Fibroblast of skin of right quadriceps (primary cell): ENCODE measurements at places on chromosomes 7 and 10.
A peak's percentile ranks its signal among the peaks of the same experiment; 100 is the strongest.

DNA sequence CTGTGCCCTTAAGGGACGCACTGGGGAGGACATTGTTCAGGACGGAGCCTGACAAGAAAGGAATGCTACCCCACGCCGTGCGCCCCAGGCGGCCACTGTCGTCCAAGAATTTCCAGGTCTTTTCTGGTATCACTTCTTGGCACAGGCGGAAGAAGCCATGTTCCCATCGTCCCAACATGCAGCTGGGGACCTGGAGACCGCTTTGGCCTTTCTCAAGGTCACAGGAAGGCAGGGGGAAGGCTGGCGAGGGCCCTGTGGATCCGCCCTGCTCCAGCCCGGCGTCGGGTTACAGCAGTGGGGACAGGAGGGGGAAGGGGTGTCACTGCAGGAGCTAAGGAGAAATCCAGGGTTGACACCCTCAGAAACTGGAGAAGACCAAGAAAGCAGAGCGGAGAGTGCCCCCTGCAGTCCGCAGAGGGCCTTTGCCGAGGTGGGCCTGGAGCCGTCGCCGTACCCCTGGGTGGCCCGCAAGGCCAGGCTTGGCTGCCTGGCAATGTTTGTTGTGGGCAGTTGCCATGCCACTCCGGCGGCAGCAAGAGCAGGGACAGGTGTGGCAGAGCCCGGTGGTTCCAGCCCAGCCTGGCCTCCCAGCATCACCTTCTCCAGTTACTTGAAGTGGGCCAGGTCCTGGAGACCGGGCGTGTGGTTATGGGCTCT is 104.1 kb downstream of the LHPP start:
- no peak for DNase-seq

DNA sequence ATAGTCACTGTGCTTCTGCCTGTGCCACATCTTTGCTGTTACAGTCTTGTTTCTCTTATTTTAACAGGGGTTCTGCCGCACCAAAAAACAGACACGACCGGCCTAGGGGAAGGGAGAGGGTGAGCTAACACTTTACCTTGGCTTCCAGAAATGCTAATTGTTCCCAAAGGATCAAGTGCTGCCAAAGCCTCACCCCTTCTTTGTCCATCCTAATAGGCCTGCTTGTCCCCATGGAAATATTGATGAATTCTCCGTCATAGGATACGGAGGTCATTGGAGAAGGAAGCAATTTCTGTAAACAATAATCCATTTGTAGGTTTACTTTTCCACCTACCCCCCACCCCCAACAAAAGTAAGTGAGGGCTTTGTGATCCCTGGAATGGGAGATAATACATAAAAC is 567.3 kb downstream of the KCNMA1 start:
- DNase-seq: no peak

DNA sequence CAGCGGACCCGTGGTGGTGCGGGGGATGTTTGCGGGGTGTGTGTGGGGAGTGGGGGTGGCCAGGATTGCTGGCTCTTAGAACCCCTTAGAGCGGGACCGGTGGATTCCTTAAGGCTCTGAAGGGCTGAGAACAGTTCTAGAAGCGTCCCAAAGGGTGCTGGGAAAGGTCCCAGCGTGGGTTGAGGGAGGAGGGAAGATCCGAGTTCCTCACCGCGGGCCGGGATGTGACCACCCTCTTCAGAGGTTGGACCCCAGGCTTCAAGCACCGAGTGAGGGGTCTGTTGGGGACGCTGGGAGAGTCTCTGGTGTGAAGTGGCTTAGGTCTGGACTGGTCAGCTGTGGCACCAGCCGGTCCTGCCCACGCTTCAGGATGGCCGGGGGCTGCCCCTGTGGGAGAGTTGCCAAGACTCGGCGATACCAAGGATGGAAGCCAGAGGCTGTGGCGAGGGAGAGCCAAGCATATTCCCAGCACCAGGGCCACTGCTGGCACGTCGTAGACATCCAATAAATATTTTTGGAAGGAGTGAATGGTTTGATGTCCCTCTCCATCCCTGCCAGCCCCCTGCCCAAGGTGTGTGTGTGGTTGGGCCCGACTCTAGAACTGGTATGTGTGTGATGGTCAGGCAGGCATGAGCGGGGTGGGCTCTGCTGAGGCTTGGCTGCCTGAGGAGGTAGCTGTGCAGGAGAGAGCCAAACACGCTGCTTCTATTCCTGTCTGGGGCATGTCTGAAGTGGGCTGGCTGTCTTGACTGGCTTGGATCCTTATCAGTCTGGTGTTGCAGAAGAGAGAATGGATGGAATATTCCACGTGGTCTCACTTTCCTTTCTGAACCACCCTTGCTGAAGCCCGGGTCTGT is 19.2 kb downstream of the ZNF775 start:
- DNase-seq: no peak

- no peak for DNase-seq
Measured at GRCh38 chr7:47808321-47808720, 139.9 kb downstream of the PKD1L1 start.

GRCh38 chr10:128268015-128268722 is 141.9 kb upstream of the MKI67 start:
- DNase-seq: peak; percentile 24

DNA sequence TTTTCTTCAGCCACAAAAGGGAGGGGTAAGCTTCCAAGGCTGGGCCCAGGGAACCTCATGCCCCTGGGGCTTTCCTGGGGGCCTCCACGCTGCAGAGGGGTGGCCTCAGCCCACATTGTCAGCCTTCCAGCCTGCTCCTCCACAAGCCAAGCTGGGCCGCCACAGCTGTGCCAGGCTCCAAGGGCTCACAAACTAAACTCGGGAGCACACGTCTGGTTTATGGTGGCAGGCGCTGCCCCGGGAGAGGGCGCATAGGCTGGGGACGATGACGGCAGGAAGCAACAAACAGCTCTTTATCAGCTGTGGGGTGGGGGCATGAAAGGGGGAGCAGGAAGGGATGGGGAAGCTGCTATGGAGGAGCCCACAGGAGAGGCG is 6.3 kb upstream of the CDH23 start:
- DNase-seq: no peak

GRCh38 chr10:112362833-112363232 is 11.1 kb upstream of the ACSL5 start:
- DNase-seq: no peak

- DNase-seq: no peak
Measured at GRCh38 chr10:123475466-123475865, 190.7 kb upstream of the GPR26 start.

DNA sequence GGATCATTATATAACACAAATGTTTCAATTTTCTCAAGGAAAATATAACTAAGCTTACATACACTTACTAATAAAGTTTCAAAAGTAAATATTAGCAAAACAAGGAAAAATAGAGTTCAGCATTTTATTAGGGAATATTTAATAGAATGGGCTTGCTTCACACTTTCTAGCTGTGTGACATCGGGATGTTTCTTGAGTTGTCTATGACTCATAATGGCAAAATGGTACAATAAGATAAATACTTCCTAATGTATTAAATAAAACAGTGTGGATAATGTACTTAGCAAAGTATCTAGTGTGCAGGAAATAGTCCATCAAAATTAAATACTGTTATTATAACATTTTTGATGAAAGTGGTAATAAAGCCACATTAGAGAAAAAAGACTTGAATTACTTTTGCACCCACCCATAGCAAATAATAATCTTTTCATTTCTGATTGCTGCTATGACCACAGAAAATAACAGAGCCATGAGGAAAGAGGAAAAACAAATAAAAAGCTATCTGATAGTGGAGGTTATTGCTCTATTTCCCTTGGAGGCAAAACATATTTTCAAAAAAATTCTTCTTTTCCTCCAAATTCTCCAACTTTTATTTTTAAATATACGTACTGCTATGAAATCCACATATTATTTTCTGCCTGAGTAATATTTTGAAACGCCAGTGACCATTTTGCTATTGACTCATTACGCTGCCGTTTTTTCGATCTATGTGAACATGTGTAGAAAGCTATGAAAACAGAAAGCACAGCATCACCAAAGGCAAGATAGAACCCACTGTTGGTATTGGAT is 272.9 kb upstream of the KLF6 start:
- DNase-seq: no peak

DNA sequence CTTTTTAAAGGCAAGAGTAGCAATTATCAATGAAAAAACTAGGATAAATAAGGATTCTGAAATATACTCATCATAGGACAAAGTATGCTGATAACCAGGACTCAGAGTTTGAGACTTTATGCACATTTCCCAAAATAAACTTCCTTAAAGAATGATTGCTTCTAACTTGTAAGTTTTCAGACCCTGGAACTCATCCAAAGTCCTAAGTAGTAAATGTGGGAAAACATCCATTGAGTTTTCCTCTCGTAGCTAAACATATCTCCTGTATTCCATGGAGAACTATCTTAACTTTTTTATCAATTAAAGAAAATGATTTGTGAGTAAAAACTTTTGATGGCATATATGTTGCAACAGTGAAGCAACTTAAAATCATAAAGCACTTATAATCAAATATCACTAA is 285.2 kb upstream of the KLF6 start:
- DNase-seq: peak; percentile 37

DNA sequence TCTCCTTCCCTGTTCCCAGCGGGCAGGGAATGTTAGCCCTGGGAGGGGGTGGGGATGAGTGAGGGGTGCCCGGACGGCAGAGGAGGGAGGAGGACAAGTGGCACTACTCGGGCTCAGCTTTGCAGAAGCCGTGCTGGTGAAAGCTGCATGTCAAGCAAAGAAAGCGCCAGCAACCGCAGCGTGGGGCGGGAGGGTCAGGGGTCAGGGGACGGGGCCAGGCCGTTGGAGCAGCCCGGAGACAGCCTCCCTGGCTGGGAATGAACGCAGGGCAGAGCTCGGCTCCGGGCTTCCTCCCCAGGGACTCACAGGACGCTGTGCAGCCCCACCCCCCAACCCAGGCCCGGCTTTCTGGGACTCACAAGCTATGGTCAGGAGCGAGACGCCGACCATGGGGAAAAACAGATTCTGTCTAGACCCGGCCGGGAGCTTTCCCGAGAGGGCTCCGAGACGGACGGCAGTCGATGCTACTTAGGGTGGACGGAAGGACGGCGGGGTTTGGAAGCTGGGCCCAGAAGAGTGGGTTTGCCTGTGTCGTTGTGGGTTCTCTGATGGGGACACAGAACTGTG is 113.4 kb downstream of the VIPR2 start:
- DNase-seq: no peak

DNA sequence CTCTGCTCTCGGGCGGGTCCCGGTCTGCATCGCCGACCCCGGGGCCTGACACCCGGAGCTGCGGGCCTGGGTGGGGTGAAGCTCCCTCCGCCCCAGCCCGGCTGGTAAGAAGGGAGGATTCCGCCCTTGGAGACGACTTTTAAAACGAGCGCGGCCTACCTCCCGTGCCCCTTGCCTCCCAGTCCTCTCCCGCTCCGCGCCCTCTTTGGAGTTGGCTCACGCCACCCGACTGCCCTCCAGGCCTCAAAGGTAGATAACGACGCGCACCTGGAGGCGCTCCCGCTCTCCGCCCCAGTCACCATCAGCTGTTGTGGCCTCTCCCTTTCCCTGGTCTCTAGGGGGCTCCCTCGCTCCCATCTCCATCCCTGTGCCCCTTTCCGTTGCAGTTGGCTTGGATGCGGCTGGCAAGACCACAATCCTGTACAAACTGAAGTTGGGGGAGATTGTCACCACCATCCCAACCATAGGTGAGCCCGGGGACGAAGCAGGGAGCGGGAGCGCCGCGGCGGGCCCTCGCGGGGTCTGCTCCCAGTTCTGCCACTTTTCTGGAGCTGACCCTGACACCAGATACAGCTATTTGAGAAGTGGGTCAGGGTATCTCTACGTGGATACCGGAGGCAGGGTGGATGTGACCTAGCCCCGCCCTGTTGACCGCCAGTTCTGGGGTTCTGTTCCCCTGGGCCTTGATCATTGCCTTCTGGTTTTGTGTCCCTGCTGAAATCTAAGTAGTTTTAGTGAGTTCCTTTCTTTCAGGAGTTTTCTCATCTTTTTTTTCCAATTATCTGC is 679 bp downstream of the ARF5 start:
- DNase-seq: peak; percentile 64

DNA sequence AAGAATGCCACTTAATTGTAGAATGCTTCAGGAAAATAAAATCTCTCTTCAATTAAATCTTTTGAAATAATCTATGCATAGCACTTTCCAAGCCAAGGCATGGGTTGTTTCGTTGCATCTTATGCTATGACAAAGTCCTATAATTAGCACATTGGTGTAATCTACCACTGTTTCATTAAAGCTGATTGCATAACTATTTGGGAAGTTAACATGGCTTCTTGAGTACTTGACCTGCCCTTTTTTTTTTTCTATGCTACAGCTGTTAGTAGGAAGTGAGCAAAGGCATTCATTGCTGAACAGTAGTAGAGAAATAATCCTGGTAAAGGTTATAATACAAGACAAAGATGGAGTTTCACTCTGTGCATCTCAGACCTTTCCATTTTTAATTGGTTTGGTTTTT is 557.2 kb upstream of the CELF2 start:
- DNase-seq: no peak

GRCh38 chr10:35369049-35369611 is 32.8 kb downstream of the CCNY start:
- no peak for DNase-seq

- DNase-seq: peak; percentile 46
Measured at GRCh38 chr7:45469103-45469502, 105.1 kb upstream of the ADCY1 start.

GRCh38 chr7:2862831-2863361 is 18.8 kb upstream of the GNA12 start:
- DNase-seq: peak; percentile 58

GRCh38 chr10:118541718-118542117 is 53.7 kb downstream of the PRLHR start:
- no peak for DNase-seq

GRCh38 chr7:99731638-99732374 is 3.2 kb downstream of the CYP3A7 start:
- DNase-seq: no peak

DNA sequence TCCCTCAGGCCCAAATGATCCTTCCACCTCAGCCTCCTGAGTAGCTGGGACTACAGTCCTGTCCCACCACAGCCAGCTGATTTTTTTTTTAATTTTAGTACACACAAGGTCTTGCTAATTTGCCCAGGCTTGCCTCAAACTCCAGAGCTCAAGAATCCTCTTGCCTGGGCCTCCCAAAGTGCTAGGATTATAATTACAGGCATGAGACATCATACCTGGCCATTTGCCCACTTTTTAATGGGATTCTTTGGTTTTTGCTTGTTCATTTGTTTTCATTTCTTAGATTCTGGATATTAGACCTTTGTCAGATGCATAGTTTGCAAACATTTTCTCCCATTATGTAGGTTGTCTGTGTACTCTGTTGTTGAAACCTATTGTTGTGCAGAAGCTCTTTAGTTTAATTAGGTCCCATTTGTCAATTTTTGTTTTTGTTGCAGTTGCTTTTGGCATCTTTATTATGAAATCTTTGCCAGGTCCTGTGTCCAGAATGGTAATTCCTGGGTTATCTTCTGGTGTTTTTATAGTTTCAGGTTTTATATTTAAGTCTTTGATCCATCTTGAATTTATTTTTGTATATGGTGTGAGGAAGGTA is 95.2 kb downstream of the GLCCI1 start:
- peak; percentile 46 for DNase-seq

GRCh38 chr10:12945690-12946359 is 55.7 kb downstream of the CCDC3 start:
- DNase-seq: no peak

- no peak for DNase-seq
Measured at GRCh38 chr7:80637911-80638765, at the start of gene CD36. Gene CD36, plus strand, starts transcription at chr7:80638642. Its CDS starts 8,099 bp downstream, at chr7:80646741.
